Thyroid gland (tissue), 4 donors: ENCODE measurements at places on chromosomes 5 and 9. TPM values are rescaled to one million over a fixed set of nuclear protein-coding genes. Genes with fewer than 3 reads are reported as not detected.

GRCh38 chr9:34579104-34579807, 10.3 kb downstream of the CNTFR start:
- DNase-seq: no peak

GRCh38 chr9:32571969-32572899, 725 bp downstream of the NDUFB6 start:
- DNase-seq: peak; percentile 71

PCDHAC1 gene
- total RNA-seq: 3.3 TPM

GRCh38 chr5:179455320-179455719, 95.0 kb upstream of the RUFY1 start:
- no peak for DNase-seq

GRCh38 chr9:112531666-112532282, 45.1 kb downstream of the KIAA1958 start:
- no peak for DNase-seq

- DNase-seq: peak; percentile 71
Measured at GRCh38 chr5:132767150-132767549, 9.9 kb downstream of the SEPTIN8 start.

GRCh38 chr9:127248241-127248640, 16.3 kb upstream of the GARNL3 start:
- DNase-seq: no peak

FRMPD1 gene
- total RNA-seq: not detected

GRCh38 chr9:5580650-5581049, 48.3 kb upstream of the RIC1 start:
- no peak for DNase-seq

DIAPH1 gene
- total RNA-seq: 103 TPM

- DNase-seq: no peak
Measured at GRCh38 chr5:90534922-90535321, 5.5 kb upstream of the LYSMD3 start.

GNA14 gene
- 20.0 TPM for total RNA-seq

DNA sequence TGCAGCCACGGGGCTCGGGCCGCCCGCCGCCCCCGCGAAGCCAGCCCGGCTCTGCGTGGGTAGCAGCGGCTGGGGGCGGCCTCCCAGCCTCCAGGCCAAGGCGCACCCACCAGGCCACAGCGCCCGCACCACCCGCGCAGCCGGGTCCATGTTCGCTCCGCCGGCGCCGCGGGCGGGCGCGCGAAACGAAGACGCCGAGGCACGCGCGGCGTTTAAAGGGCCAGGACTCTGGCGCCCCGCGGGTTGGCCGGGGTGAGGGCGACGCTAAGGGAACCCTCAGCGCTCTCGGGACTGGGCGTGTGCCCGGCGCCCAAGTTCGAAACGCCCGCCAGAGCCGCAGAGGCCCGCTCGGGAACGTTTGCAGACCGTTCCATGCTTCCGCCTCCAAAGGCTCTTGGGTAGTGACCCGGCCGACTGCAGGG, at the start of gene PTGES2:
PTGES2 (minus strand) TSS at position 162 of the 422 bp plus-strand sequence; CDS start at position 150, 12 bp downstream.
- DNase-seq: peak; percentile 77

- DNase-seq: no peak
Measured at GRCh38 chr5:57777174-57777581, 294.6 kb upstream of the ACTBL2 start.

- DNase-seq: no peak
Measured at GRCh38 chr9:80644044-80644443, 1045.3 kb downstream of the TLE1 start.

DNA sequence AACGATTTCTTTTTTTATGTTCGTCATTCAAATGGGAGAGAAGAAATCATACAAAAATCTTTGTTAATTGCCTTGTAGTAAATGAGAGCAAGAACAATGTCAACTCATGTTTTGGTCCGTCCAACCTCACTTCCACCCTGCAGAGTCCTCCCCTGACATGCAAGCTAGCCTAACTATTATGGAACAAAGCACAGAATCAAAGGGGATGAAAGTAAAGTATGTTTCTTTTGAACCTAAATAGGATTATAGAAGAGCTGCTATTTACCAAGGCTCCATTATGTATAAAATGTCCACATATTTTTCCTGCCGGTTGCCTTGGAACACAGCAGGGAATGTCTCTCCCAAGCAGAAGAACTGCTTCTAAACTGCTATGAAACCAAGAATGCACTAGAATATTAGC, 161.1 kb downstream of the MRPS30 start:
- no peak for DNase-seq

DNA sequence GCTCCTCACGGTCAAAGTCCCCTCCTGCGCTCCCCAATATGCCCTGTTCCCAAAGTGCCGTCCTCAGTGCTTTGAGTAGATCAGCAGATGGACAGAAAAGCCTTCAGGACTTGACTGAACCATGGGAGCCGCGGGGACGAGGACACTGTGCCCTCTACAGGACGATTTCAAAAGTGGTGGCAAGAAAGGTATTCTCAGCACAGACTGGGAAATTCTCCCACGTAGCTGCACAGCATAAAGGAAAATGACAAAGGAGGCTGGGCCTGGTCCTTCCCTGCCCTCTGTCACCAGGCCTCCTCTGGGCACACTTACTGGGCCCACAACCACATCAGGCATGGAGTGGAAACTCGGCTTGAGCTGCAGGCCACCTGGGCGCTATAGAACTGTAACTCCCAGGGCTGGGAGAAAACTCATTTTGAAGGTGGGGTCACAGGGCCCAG, 16.7 kb upstream of the MTMR12 start:
- peak; percentile 50 for DNase-seq

DNA sequence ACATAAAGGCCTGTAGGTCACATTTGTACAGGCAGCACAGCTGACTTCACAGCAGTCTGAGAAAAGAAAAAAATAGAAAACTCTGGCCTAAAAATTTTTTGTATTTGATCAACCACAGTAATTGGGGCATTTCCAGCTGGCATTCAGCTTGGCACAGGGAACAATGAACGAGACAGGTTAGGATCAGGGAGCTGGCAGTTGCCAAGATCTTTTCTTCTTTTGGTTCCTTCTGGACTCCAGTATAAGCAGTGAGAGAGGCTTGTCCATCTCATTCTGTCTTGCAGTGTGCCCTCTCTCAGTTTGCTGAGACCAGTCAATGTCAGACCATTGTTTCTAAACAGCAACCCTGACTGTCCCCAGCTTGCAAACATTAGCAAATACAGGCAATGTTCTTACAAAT, 601.1 kb downstream of the TLR4 start:
- no peak for DNase-seq

- no peak for DNase-seq
Measured at GRCh38 chr5:180401229-180401907, 48.2 kb upstream of the GFPT2 start.

DNA sequence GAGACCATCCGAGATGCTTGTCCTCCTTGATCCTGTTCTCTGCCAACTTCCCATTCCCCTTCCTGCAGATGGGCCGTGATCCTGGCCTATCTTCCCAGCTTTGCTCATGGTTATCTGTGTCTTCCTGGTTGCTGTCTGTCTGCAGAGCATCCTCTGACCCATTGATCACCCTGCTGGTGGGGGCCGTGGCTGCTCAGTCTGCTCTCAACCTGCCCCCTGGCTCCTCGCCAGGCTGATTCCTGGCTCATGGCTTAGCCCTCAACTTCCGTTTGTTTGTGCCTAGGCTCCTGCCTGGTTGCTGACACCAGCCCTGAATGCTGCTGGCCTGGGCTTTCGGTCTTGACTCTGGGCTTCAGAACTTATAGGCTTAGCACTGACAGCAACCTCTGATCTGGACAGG, 67.1 kb upstream of the SMIM15 start:
- DNase-seq: peak; percentile 36

DNA sequence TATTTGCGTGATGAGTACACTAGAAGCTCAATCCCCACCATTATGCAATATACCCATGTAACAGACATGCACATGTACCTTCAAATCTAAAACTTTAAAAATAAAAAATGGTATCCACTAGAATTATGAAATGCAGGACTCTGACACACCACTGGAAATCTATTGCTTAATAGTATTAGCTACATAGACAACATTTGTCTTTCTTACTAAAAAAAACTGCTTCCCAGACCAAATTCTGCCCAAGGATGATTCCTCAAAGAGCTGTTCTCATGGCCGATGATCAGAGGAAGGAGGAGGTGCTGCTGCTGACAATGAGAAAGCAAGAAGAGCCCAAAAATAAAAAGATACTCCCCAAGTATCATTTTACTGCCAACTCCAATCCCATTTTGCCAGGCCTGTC, 67.2 kb downstream of the TTC39B start:
- DNase-seq: no peak

DNA sequence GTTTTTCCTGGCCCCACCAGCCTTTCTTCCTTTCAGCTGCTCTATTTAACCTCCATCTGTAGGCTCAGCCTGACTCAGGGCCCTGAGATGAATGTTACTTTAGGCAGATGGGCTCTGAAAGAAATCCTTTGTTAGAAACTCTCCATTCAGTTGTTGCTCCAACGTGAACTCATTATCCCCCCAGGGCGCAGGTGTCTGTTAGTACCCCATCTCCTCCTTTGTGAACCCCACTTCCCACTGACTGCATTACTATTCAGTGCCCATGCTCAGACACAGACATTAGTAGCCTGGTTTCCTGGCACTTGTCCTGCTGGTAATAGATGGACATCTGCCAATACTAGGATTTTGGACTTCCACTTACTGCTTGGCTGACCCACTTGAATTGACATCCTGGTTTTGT, 1271.6 kb downstream of the PTPRD start:
- no peak for DNase-seq

DNA sequence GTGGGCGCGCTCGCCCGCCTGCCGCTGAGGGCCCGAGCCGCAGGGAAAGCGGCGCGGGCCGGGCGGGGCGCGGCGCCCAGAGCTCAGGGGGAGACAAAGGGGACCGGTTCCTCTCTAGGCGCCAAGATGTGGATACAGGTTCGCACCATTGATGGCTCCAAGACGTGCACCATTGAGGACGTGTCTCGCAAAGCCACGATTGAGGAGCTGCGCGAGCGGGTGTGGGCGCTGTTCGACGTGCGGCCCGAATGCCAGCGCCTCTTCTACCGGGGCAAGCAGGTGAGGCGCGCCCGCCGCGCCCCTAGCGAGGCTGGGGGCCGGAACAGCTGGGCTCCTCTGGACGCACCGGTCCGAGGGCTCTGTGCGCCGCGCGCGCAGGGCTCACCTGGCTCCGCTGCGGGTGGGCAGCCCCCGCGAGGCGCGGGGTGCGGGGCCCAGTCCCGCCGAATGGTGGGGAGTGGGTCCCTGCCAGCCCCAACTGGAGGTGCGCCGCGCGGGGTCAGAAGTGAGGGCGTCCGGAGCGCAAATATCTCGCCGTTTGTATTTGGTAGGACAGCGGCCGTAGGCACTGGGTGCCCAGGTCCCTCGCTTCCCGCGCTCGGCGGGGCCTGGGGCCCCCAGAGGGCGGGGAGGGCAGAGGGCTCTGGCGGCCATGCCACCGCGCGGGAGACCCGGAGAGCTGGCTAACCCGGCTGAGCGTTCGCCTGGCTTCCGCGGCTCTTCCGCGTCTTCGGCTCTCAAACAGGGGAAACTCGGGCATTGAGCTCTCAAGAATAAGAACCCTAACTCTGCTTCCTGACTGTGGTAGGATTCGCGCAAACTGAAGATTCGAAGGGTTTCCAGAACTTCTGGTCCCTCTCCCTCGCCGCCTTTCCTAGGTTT, 607 bp downstream of the UHRF2 start:
- DNase-seq: peak; percentile 48

DNA sequence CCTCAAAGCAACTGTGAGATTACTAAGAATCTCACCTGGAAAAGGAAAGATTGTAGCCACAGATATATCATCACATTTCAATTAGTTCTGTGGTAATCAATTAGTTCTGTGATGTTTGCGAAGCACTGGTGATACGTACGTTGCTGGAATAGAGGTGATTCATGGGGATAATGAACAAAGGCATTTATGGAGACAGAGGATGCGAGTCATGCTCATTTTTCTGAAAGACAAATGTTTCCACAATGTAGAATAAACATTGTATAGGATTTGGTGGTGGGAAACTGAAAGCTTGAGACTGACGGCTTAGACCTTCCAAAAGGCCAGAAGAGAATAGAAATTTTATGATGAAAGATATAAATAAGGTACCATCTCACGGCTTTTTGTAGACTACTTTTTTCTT, 507.3 kb upstream of the TYRP1 start:
- no peak for DNase-seq

GABRA1 gene
- not detected for total RNA-seq

STK32A gene
- total RNA-seq: 15.3 TPM

DNA sequence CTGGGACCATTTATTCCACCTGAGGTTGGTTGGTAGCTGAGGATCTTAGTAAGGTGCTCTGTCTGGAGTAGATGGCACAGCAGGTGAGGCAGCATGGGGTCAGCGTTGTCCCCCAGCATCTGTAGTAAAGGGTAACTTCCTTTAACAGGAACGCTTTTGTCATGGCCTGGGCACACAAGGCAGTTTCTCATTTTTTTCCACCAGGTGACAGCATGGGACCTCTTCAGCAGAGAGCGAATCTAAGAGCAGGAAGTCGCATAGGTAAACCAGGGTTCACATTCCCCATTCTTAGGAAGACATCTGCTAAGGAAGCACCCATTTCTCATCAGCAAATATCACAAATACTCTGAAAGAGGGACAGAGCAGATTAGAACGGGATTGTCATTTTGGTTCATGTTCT, 56.5 kb downstream of the GPR107 start:
- no peak for DNase-seq
